A549 treated with Mapracorat at 1 μM for 4 hours (cell line): ENCODE measurements at places on chromosomes 12 and 14. TPM values are rescaled to one million over a fixed set of nuclear protein-coding genes. Genes with fewer than 3 reads are reported as not detected.

ULK1 gene
- total RNA-seq = 18.3 to 31.1 TPM (median 29.3 TPM) in 5 replicates

GPRC5D gene
- not detected in 5 replicates for total RNA-seq

LBHD2 gene
- 0.21 to 0.56 TPM (median 0.26 TPM) in 4 of 5 replicates, not detected in the other for total RNA-seq

STON2 gene
- total RNA-seq = 1.3 to 1.8 TPM (median 1.5 TPM) in 5 replicates

MIS18BP1 gene
- 16.0 to 28.8 TPM (median 20.0 TPM) in 5 replicates for total RNA-seq

SDSL gene
- 20.4 to 30.6 TPM (median 27.8 TPM) in 5 replicates for total RNA-seq

SERPINA10 gene
- not detected in 5 replicates for total RNA-seq

PHETA1 gene
- 6.1 to 10.3 TPM (median 8.5 TPM) in 5 replicates for total RNA-seq

WNT5B gene
- 1.8 to 2.9 TPM (median 2.6 TPM) in 5 replicates for total RNA-seq

POU6F1 gene
- total RNA-seq = 1.0 to 3.4 TPM (median 1.6 TPM) in 5 replicates

RNU4-1 gene
- total RNA-seq = not detected in 5 replicates

ZC2HC1C gene
- 3.7 to 5.0 TPM (median 4.2 TPM) in 5 replicates for total RNA-seq
